ENCODE measurements at places on chromosomes 4 and X.

- no peak for DNase-seq
Observed at GRCh38 chr4:177052211-177052934, 257.3 kb upstream of the NEIL3 start.

DNA sequence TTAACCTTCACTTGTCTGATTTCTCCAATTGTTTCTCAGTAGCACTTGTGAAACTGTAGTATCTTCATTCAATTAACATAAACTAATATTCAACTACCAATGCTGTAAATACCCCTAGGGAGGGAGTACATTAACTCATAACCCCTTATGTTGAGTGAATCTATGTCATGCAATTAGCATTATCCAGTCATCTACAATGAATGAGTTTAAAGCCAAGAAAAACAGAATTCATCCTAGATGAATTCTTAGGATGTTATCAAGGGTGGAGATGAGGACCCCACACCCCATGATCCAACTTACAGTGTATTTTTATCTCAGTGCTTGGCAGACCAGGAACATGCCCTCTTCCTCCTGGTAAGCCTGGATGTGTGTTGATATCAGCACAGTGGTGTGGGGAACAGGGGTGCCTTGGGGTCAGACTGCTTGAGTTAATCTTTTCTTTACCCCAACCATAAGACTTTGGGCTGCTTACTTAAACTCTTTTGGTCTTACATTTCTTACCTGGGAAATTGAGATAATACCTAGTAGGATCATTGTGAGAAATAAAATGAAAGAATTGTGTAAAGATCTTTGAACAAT is 62.1 kb upstream of the SCOC start:
- DNase-seq, result no peak

- no peak for DNase-seq
Observed at GRCh38 chr4:52098618-52099017, 47.5 kb downstream of the SPATA18 start.

GRCh38 chr4:86991994-86992393 is 57.2 kb downstream of the AFF1 start:
- DNase-seq, result no peak

DNA sequence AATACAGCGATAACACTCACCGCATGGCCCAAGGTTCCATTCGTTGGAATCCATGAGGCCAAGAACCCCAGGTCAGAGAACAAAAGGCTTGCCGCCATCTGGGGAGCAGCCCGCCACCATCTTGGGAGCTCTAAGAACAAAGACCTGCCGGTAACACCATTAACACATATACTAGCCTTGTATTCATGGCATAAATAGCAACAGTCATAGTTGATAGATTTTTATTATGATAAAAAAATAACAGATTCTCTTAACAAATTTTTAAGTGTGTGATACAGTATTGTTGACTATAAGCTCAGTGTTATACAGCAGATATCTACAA is 309.4 kb downstream of the GLUD2 start:
- no peak for DNase-seq
